Activated T-helper 1 cell treated with anti-CD3 and anti-CD28 coated beads, Interleukin-12 subunit alpha, Interleukin-12 subunit beta, Interleukin-2, Interleukin-4 antibody, amounts not matched to agents 30 ng/mL and 10 ng/mL and 1 ng/mL, durations not matched to agents 14 hours and 24 hours and 36 hours (primary cell): ENCODE measurements at places on chromosomes 16 and 17.

DNA sequence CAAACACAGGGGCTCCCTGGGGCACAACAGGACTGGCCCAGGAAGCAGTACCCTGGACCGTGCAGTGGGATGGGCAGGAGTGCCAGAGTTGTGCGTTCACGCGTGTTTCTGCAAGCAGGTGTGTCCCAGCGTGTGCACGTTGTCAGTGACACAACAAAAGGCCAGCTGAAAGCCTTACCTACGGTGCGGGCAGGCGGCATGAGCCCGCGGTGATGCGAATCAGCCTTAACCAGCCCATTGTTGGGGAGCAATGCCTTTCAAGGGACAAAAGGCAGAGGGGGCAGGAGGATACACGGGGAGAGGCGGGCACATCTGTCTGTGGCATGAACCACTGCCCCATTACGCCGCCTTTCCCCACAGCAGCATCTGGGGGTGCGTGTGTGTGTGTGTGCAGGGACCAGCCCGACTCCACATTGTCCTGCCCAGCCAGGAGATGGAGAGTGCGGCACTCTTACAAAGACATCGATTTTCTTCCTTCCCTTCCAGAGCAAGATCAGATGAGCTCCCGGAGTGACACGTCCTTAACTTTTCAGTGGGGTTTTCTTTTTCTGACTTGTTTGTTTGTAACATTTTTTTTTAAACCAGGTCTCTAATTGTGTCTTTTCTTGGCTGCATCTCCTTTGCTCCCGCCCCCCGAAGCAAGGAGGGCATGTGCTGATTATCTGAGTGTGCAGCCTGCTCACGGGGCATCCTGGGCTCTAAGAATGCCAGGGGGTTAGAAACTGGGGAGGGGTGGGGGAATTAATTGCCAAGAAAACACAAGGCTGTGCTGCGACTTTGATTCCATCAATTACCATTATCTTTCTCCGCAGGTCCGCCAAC lies 158.1 kb downstream of the ZNF423 start:
- no peaks in the 10 kb centered on the region for H3K36me3 ChIP-seq
- no peaks in the 10 kb centered on the region for H3K4me1 ChIP-seq
- H3K27me3 ChIP-seq, result peaks cover 21% of the 10 kb centered on the region
- no peak overlapping the region for H3K4me3 ChIP-seq

DNA sequence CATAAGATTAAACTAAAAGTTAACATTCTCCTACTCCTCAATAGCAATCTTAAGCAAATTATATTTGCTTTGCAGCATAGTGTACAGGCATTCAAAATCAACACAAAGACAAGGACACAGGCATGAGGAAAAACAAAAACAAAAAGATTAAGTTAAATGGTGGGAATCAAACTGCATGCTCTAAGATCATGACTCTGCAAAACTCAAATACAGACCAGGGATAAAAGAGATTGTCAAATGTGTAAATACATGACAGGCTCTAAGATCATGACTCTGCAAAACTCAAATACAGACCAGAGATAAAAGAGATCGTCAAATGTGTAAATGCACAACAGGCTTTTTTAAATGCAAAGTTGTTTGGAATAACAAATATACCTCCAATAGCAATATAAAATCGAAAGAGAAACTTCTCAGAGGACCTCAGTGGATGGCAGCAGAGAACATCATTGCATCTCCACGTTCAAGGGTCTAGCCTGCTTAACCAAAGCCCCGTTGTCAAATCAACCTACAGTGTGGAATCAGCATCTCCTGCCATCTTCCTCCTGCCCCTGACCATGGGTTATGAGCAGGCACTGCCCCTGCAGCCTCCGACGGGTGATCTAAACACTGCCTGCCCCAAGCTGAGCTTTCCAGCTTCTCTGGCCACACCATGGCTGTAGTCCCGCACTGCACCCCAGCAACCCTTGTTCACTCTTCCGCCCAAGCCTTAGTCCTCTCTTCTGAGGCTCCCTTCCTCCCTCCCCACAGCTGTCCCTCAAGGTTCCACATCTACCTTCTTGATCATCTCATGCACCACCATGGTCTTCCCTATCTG lies 446.1 kb downstream of the SOX9 start:
- no peak overlapping the region for H3K27ac ChIP-seq
- H3K4me1 ChIP-seq, result peaks cover 13% of the 10 kb centered on the region
- no peak for DNase-seq
- peak overlapping the region; percentile 17 for H3K4me3 ChIP-seq

- H3K4me3 ChIP-seq, result no peak overlapping the region
- H3K27ac ChIP-seq, result no peak overlapping the region
- no peaks in the 10 kb centered on the region for H3K4me1 ChIP-seq
- H3K27me3 ChIP-seq, result peaks cover 13% of the 10 kb centered on the region
Measured at GRCh38 chr17:49928837-49929475, 40.0 kb upstream of the DLX4 start.

DNA sequence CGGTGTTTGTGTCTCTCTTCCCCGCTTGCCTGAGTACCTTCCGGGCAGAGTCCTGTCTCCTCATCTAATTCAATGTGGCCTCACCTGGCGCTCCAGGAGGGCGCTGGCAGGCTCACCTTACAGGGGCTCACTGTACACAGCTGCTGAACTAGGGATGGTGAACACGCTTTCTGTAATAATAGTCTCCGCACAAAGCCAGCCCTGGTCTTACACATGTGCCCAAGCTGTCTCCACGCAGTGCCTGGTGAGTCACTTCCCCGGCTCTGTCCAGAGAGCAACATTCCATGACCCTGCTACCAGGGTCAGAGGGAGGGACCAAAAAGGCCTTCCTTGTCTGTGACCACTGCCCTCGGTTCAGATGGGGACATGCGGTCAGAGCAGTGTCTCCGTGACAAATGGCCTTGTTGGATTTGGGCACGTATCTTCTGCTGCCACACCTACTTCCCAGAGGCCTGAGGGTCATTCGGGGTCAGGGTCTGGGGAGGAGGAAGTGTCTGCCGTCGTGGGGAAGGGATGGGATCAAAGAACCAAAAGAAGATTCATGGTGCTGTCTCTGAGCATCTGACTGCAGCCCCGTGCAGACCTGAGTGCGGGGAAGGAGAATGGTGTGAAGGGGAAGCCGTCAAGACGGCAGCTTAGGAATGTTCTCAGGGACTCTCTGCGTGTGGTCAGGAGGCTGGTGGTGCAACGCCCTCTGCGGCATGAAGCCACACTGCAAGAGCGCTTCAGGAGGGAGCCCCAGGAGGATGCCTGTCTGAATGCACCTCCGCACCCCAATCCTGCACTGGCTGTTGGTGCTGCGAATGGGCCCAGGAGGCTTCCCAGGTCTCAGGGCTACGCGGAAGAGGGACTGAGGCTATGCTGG lies 68.8 kb downstream of the IL21R start:
- H3K36me3 ChIP-seq, result peaks cover 64% of the 10 kb centered on the region
- H3K4me1 ChIP-seq, result no peaks in the 10 kb centered on the region
- H3K27me3 ChIP-seq, result no peaks in the 10 kb centered on the region
- no peak overlapping the region for H3K27ac ChIP-seq
- DNase-seq, result no peak

- H3K27me3 ChIP-seq, result peaks cover 6% of the 10 kb centered on the region
- no peak for DNase-seq
Measured at GRCh38 chr17:31786796-31787481, 72.1 kb downstream of the COPRS start.

- H3K4me1 ChIP-seq, result no peaks in the 10 kb centered on the region
- no peak overlapping the region for H3K27ac ChIP-seq
- H3K4me3 ChIP-seq, result no peak overlapping the region
- no peak for DNase-seq
- peaks cover 74% of the 10 kb centered on the region for H3K27me3 ChIP-seq
Measured at GRCh38 chr16:66428682-66429251, 1.7 kb downstream of the BEAN1 start.

DNA sequence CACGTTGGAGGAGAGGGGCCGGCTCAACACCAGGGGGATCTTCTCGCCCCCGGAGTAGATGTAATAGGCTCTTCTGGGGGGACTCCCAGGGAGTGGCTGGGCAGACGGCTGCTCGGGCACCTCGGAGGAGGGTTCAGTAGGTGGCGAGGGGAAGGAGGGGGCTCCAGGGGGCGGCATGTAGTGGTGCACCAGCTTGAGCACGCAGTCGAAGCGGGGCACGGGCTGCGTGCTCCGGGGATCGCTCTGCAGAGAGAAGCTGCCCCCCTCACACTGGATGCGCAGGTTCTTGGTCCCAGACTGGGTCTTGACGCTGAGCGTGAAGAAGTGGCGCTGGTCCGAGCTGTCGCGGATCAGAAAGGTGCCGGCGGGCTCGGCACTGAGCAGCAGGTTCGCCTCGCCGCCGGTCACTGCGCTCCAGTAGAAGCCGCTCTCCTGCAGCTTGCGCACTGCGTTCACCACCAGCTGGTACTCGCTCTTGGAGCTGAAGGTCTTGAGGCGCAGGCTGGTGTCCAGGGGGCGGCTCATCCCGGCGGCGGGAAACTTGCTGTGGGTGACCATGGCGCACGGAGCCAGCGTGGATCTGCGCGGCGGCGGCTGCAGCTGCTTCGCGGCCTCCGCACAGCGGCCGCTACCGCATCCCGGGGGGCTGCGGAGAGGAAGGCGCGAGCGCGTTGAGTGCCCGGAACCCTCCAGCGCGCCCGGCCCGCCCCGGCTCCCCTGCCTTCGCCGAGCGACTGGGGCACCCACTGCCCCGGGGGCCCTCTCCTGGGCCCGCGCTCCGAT lies 1.1 kb downstream of the SOCS3 start:
- H3K4me1 ChIP-seq, result peaks cover 53% of the 10 kb centered on the region
- H3K4me3 ChIP-seq, result peak overlapping the region; percentile 94

DNA sequence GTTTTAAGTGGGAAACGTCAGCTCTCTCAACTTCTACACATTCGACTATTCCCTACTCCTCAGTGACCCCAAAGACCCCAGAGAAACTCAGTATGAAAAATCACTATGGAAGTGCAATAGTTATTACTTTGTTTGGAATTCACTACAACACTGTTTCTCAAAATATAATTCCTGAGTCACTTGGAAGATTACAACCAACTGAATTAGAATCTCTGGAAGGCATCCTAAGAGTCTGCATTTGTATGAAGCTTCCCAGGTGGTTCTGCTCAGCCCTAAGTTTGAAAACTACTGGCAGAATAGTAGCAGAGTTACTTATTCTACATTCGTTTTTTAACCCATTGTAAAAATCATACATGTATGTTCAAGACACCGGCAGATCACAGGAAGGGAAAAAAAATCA lies 525.6 kb downstream of the MAF start:
- H3K4me1 ChIP-seq, result peaks cover 87% of the 10 kb centered on the region
- H3K4me3 ChIP-seq, result no peak overlapping the region
- H3K27ac ChIP-seq, result peak overlapping the region; percentile 90
- peaks cover 3% of the 10 kb centered on the region for H3K36me3 ChIP-seq

DNA sequence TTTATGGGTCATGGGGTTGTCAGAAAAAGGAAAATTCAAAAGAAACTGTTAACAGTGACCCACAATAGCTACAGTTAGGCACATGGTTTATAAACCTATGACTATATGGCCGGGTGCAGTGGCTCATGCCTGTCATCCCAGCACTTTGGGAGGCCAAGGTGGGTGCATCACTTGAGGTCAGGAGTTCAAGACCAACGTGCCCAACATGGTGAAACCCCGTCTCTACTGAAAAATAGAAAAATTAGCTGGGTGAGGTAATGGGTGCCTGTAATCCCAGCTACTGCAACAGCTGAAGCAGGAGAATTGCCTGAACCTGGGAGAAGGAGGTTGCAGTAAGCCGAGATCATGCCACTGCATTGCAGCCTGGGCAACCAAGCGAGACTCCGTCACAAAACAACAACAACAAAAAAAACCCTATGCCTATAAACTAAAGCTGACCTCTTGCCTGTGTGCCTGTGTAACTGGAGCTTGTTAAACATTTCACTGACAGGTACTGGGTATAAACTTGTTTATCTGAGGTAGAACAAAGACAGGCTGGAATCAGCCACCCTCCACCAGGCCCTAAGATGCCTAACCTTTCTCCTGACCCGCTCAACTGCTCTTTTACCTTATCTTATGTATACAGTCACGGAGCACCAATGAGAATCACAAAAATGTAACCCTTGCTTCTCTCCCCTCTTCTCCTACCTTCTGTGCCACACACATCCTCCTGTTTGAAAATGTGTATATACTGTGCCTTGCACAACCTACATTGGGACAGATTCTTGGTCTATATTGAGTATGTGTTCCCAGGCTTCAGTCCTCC lies 62.9 kb upstream of the ATF7IP2 start:
- H3K4me3 ChIP-seq, result no peak overlapping the region
- H3K36me3 ChIP-seq, result peaks cover 7% of the 10 kb centered on the region
- H3K4me1 ChIP-seq, result peaks cover 17% of the 10 kb centered on the region
- DNase-seq, result no peak

GRCh38 chr17:5110816-5111215 lies 862 bp downstream of the ZNF232 start:
- H3K4me1 ChIP-seq, result peaks cover 13% of the 10 kb centered on the region
- H3K27me3 ChIP-seq, result peaks cover 2% of the 10 kb centered on the region
- H3K4me3 ChIP-seq, result peak overlapping the region; percentile 86
- H3K27ac ChIP-seq, result peak overlapping the region; percentile 66

GRCh38 chr17:47816111-47816735 lies 5.4 kb downstream of the OSBPL7 start:
- H3K4me1 ChIP-seq, result peaks cover 13% of the 10 kb centered on the region
- H3K36me3 ChIP-seq, result peaks cover 25% of the 10 kb centered on the region
- no peak overlapping the region for H3K27ac ChIP-seq

- DNase-seq, result no peak
- H3K27ac ChIP-seq, result peak overlapping the region; percentile 22
- H3K4me1 ChIP-seq, result peaks cover 70% of the 10 kb centered on the region
- H3K27me3 ChIP-seq, result no peaks in the 10 kb centered on the region
- H3K4me3 ChIP-seq, result no peak overlapping the region
- peaks cover 42% of the 10 kb centered on the region for H3K36me3 ChIP-seq
Measured at GRCh38 chr16:28158136-28158535, 53.6 kb downstream of the XPO6 start.

GRCh38 chr17:70552982-70553334 lies 383.6 kb downstream of the KCNJ2 start:
- H3K4me3 ChIP-seq, result no peak overlapping the region
- no peak for DNase-seq
- H3K27me3 ChIP-seq, result no peaks in the 10 kb centered on the region
- H3K4me1 ChIP-seq, result no peaks in the 10 kb centered on the region
- no peaks in the 10 kb centered on the region for H3K36me3 ChIP-seq

DNA sequence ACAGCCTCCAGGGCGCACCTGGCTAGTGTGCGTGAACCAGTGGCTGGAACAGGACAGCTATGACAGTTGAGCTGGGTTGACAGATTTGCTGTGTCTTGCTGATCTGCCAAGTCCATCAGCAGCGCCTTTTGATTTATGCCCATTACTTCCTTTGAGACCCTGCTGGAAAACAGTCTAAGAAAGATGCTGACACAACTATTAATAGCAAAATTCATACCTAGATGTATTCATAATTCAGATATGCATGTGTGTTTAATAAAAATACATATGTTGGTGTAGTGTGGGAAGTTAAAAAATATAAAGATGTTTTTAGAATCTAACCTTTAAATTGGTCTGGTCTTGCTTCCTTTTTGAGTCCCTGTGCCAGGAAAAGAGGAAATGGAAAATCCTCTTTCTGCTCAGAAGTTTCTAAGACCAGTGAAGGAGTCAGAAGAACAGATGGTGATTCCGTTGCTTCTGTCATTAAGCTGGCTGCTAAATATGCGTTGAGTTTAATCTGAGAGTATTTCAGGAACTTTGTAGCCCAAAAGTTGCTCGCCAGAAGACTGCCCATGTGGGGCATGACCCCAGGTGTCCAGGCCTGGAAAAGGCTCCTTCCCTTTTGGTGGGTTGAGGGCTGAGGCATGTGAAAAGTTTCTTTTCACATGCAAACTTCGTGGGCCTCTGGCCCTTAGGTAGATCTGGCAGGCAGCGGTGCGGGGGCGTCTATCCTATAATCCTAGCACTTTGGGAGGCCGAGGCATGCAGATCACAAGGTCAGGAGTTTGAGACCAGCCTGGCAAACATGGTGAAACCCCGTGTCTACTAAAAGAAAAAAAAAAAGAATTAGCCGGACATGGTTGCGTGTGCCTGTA lies 40.0 kb upstream of the ENDOV start:
- H3K4me3 ChIP-seq, result no peak overlapping the region
- H3K27ac ChIP-seq, result no peak overlapping the region
- peaks cover 71% of the 10 kb centered on the region for H3K36me3 ChIP-seq
- H3K4me1 ChIP-seq, result peaks cover 5% of the 10 kb centered on the region

GRCh38 chr16:8996891-8997290 lies 33.2 kb upstream of the USP7 start:
- peaks cover 1% of the 10 kb centered on the region for H3K4me1 ChIP-seq
- no peak for DNase-seq
- peaks cover 2% of the 10 kb centered on the region for H3K27me3 ChIP-seq
